Kasumi-1 (cell line): ENCODE measurements at places on chromosomes 1 and 21.

GRCh38 chr1:40451238-40451585 lies 936 bp downstream of the ZFP69B start:
- DNase-seq: no peak

GRCh38 chr1:116472431-116472961 lies 98.3 kb downstream of the CD58 start:
- DNase-seq: no peak

DNA sequence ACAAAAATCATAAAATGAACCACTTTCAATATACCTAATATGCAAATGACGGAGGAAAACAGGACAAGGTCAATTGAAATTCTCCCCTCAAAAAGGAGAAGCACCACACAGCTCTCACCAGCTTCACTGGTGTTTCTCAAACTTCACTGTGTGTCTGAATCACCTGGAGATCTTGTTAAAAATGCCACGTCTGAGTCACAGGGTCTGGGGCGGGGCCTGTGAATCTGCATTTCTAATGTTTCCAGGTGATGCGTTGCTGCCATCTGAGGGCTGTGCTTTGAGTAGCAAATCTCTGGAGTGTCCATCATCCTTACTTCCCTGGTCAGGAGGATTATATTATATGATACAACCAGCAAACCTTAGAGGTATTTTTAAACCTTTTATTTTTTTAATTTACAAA lies 9.0 kb downstream of the CLDN19 start:
- peak; percentile 15 for DNase-seq

DNA sequence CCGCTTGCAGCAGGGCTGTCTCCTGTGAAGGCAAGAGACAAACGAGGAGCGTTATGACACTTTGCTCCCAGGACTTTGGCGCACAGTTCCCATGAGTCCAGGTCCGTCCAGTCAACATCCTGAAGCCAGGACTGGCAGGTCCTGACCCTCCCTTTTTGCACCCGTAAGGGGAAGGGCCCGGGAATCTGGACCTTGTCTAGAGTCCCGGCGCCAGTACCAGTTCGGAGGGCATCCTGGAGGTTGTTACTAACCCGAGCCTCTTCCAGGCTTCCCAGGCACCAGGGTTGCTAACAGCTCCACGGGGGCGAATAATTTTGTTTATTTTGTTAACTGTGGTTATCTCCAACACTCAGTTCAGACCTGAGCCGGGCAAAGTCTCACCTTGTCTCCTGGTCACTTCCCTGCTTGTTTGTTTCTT lies 682 bp upstream of the RWDD3 start:
- DNase-seq: no peak

DNA sequence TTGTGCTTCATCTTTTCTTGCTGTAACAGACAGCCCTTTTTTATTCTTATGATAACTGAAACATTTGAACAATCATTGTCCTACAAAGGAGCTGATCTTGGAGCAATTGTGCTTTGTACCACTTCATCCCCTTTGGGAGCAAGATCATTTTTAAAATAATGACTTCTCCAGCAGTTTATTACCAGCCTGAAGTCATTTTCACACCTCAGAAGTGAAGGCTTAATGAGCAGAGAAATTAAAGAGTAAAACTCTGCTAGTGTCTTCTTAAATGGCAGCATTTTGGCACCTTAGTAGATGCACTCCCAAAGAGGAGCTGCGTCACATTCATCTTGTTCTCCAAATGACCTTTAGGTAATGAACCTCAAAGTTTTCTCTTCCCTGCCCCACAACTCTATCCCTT lies 439.6 kb upstream of the CAMK1G start:
- no peak for DNase-seq

DNA sequence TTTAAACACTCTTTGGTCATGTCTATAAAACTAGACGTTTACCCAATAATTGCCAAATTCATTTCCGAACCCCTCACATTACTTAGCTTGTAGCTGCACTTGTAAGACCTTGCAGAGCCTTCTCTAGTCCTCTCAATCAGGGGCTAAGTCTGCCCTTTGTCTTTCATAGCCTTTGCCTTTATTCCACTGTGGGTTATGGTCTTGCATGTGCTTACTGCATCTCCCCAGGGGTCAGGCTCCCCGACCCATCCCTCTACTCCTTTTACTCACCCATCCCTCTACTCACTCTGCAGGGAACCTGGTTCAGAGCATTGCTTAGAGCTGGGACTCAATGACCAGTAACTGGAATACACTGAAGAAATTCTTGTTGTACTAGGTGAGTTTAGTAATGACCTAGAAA lies 235.4 kb downstream of the PCP4 start:
- no peak for DNase-seq

- DNase-seq: no peak
Observed at GRCh38 chr1:2534687-2535441, 4.8 kb upstream of the HES5 start.

GRCh38 chr1:24903955-24904730 lies 25.9 kb downstream of the RUNX3 start:
- no peak for DNase-seq
